ENCODE measurements at places on chromosomes 6 and 20.

GRCh38 chr6:15504581-15505350 lies 158.1 kb downstream of the DTNBP1 start:
- peak overlapping the region; percentile 20 for H3K4me3 ChIP-seq
- H3K27ac ChIP-seq: peak overlapping the region; percentile 77
- no peaks in the 10 kb centered on the region for H3K27me3 ChIP-seq

DNA sequence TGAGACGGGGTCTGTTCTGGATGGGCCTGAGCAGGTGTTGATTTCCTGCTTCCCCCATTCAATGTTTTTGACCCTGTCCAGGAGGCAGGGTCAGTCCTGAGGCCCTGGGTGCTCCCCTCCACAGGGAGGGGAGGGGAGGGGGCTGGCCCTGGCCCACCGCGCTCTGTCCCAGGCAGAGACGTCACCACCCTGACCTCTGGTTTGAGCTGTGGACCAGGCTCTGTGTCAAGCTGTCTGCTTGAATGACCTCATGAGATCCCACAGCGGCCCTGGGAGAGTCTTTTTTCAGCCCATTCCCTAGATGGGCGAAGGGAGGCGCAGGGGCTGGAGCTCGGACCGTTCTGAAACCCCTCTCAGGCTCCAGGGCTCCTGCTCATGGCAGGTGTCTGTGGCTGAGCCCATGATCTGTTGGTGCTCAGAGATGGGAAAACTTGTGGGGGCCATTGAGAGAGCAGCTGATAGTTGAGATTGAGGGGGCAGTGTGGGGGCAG lies 8.9 kb upstream of the LKAAEAR1 start:
- H3K27me3 ChIP-seq: no peaks in the 10 kb centered on the region
- no peak overlapping the region for H3K4me3 ChIP-seq
- no peak for DNase-seq
- H3K27ac ChIP-seq: no peak overlapping the region
- H3K36me3 ChIP-seq: no peaks in the 10 kb centered on the region

DNA sequence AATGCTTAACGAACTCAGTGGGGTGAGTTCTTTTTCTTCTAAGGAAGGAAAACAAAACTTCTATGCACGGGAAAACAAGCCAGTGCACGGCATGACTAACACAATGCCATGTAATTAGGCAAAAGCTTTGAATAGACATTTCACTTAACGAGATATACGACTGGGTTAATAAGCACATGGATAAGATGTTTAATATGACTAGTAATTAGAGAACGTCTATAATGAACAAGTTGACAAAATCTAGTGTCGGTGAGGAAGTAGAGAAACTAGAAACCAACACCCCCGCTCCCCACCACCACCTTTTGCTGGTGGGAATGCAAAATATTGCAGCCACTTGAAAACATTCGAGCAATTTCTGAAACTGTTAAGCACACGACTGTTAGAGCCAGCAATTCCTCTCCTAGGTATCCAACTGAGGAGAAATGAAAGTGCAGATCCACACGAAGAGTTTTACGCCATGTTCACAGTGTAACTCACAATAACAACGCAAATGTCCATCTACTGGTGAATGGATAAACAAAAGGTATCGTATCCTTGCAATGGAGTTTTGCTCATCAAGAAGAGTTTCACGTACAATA lies 644.9 kb upstream of the AGPAT4 start:
- H3K27ac ChIP-seq: no peak overlapping the region
- no peaks in the 10 kb centered on the region for H3K27me3 ChIP-seq
- no peak for DNase-seq
- no peak overlapping the region for H3K4me3 ChIP-seq
- H3K36me3 ChIP-seq: no peaks in the 10 kb centered on the region

GRCh38 chr6:14767226-14767625 lies 478.6 kb upstream of the JARID2 start:
- no peaks in the 10 kb centered on the region for H3K27me3 ChIP-seq
- DNase-seq: no peak
- H3K27ac ChIP-seq: no peak overlapping the region
- H3K36me3 ChIP-seq: no peaks in the 10 kb centered on the region
- no peak overlapping the region for H3K4me3 ChIP-seq

DNA sequence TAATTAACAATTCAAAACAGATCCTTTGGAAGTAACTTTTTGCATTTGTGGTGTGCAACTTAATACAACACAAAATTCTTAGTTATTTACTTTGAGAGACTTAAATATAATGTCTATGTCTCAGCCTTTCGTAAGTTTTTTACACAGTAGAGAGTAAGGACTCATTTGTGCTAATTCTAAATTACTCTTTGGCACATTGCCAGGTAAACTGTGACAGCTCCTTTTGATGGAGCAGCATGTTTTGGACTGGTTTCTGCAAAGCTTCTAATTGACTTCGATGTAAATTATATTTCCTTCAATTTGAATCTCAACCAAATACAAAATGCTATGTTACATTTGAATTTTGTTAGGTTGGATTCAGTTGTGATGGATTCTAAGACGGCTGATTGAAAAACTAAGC lies 450.7 kb upstream of the OPRM1 start:
- H3K36me3 ChIP-seq: no peaks in the 10 kb centered on the region
- no peak for DNase-seq
- H3K27me3 ChIP-seq: no peaks in the 10 kb centered on the region
- H3K4me1 ChIP-seq: no peaks in the 10 kb centered on the region
- H3K4me3 ChIP-seq: no peak overlapping the region

DNA sequence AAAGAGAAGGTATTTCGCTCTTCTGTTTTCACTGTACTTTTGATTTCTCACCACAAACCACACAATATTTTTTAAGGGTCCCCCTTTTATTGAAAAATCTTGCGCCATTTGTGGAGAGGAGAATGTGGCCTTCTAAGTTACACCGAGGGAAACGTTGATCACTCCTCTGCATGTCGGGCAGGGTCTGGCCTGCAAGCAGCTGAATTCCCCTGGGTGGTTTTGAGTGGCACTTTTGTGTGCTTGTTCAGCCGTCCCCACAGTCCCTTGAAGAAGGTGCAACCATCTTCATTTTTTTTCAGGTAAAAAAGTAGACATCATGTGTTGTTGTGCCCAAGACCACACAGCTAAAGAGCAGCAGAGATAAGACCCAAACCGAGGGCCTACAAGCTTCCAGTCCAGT lies 6.1 kb downstream of the GPR31 start:
- no peaks in the 10 kb centered on the region for H3K36me3 ChIP-seq
- no peak for DNase-seq
- H3K27ac ChIP-seq: no peak overlapping the region
- no peaks in the 10 kb centered on the region for H3K4me1 ChIP-seq

DNA sequence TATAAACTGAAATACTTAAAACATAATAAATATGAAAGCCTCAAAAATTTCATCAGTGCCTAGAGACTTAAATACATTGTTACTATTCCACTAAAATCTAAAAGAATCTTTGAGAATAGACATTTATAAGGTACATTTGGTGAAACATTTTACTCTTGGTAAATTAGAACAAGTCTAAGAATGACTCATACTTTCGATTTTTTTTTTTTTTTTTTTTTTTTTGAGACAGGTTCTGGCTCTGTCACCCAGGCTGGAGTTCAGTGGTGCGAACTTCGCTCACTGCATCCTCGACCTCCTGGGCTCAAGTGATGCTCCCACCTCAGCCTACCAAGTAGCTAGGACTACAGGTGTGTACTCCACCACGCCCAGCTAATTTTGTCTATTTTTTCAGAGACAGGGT lies 6.4 kb downstream of the FUCA2 start:
- H3K4me3 ChIP-seq: no peak overlapping the region
- H3K36me3 ChIP-seq: no peaks in the 10 kb centered on the region
- no peaks in the 10 kb centered on the region for H3K27me3 ChIP-seq
